ENCODE measurements at places on chromosomes 12 and 14.
A peak's percentile ranks its signal among the peaks of the same experiment; 100 is the strongest.

DNA sequence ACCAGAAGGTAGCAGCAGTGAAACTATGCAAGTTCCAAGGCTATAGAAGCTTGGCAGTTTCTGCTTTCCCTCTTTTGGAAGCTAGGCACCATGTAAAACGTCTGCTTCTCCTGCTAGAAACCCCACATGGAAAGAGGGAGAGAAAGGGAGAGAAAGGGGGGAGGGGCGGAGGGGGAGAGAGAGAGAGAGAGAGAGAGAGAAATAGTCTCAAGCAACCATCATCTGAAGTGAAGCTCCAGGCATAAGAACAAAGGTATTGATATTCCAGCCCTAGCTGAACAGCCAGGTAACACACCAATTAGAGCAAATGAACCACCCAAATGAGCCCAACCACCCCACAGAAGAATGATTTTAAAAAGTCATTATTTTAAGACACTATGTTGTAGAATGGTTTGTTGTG is 8.5 kb downstream of the SLC6A15 start:
- no peak for DNase-seq

DNA sequence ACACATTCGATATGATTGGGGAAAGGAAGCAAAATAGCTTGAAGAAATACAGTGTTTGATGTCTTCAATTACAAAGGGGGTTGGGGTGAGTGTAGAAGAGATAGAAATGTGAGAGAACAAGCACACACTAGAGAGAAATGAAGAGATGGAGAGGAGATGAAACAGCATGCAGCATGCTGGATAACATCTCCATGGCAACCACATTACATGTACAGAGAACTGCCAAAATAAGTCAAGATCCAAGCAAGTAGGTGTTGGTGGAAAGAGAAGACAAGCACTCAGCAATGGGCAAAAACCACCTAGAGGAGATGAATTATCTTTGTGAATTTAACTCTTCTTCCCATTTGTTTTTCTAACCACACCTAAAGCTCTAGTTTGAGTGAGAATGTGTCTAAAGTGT is 289.8 kb downstream of the GRIN2B start:
- DNase-seq: no peak

GRCh38 chr12:24039113-24039525 is 89.6 kb upstream of the SOX5 start:
- peak; percentile 73 for DNase-seq

DNA sequence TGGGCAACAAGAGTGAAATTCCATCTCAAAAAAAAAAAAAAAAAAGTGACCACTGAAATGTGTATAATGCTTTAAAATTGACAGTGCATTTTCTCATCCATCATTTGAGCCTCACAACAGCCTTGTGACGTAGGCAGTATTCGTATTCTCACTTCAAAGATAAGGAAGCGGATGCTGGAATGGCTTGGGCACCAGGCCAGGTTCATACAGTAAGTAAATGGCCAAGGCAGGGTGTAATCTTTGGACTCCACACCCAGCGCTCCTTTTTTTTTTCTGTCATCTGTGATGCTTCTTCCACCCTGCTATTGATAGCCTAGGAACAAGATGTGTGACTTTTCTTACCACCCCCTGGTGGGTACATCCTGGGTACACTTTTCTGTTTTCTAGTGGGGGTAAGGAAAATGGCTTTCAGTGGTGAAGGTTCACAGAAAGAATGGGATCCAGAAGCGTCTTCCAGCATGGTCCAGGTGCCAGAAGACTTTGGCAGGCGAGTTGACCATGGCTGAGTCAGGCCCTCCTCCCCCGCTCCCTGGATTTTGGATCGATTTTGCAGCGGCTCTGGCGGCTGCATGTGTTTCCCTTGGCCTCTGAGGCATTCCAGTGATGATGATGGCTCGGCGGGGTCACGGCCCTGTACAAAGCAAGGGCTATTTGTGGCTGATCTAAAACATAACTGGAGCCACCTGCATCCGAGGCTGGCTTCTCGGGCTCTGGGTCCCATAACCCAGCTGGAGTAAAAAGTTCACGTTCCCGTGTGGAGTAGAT is 110.6 kb downstream of the CACNA1C start:
- DNase-seq: peak; percentile 98

DNA sequence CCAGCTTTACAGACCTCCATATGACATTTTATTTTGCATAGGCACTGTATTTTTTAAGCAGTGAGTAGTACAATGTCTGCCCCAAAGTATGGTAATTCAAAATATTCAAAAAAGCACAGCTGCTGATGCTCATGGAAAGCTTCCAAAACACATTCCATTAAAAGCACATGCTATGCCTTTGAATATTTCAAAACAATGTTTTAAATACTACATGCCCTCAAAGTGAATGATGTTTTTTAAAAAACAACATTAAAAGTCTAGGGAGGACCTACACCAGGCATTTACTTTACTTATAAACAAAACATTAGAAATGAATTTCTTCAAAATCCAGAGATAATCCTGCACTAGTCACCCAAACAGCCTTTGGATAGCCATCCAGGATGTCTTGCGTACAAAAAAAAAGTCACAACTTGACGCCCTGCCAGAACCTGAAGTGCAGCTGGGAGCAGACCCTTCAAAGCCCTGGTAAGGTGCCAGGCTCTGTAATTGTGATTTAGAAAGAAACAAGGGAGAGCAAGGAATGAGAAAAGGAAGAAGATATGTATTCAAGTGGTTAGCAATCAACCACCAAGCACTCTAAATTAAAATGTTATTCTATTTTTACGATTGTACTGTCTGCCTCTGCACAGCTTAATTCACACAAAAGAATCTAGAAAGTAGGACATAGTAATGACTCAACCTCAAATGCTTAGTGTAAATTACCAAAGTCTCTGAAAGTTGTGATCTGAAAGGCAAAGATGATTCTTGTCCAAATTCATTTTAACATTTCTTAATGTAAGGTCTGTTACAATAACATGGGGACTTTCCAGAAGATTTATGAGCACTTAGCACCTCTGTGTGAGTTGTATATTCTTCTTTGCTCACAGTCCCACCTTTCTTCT is 31.9 kb downstream of the CEP83 start:
- peak; percentile 85 for DNase-seq

DNA sequence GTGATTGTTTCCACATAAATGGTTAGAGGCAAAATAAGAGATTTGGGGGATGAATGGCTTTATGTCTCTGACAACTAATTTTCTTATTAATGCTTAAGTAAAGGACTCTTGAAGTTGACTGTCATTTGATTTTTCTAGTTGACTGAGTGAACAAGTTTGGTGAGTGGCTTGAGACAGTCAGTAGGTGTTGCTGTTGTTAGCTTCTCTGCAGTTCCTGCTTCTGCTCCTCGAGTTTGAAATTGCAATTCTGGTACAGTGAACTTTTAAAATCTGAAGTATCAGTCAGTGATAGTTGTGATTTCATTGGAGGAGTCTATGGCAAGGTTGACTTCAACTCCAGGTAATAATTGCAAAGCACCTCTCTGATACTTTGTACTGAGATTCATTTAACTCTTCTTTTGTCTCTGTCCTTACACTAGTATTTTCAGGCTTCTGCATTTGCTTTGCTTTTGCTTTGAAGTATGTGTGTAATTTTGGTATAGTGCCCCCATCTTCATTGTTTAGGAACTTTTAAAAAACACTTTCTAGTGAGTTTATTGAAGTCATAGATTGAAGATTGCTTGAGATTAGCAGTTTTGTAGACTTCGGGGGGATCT is 415.5 kb downstream of the PCNX1 start:
- peak; percentile 34 for DNase-seq

GRCh38 chr14:37139710-37140109 is 32.7 kb downstream of the SLC25A21 start:
- peak; percentile 29 for DNase-seq

GRCh38 chr12:53736592-53736991 is 9.3 kb upstream of the CALCOCO1 start:
- no peak for DNase-seq

DNA sequence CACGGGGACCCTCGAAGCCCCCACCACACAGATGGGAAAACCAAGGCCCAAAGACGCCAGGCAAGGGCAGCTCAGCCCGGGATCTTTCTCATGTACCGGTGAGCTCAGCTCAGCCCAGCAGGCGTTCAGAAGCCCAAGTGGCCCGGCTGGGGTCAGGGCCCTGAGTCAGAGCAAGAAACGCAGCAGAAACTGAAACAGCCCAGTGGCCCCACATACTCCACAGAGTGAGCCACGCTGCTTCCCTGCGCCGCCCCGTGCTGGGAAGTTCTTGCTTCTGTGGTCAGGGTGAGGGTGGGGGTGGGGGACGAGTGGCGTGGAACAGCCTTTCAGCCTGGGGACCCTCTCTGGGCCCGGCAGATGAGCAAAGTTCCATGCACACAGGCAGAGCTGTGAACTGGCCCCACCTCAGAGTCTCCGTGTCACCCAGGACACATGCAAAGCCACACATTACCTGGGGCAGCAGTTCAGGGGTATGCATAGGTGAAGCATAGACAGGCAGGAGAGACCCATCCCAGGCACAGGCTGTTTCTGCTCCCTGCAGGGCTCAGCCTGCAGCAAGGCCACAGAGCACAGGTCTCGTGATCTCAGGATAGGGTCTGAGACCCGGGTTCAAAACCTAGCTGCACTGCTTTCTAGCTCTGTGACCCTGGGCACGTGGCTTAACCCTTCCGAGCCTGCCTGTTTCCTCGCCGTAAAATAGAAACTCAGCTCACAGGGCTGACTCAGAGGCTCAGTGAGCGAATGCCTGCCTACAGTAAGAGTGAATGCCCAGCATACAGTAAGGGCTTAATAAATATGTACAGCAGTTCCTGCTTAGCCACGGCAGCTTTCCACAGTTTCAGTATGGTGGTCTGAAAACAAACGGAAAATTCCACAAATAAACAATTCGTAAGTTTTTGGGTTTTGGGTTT is 21.6 kb downstream of the NCOR2 start:
- no peak for DNase-seq

DNA sequence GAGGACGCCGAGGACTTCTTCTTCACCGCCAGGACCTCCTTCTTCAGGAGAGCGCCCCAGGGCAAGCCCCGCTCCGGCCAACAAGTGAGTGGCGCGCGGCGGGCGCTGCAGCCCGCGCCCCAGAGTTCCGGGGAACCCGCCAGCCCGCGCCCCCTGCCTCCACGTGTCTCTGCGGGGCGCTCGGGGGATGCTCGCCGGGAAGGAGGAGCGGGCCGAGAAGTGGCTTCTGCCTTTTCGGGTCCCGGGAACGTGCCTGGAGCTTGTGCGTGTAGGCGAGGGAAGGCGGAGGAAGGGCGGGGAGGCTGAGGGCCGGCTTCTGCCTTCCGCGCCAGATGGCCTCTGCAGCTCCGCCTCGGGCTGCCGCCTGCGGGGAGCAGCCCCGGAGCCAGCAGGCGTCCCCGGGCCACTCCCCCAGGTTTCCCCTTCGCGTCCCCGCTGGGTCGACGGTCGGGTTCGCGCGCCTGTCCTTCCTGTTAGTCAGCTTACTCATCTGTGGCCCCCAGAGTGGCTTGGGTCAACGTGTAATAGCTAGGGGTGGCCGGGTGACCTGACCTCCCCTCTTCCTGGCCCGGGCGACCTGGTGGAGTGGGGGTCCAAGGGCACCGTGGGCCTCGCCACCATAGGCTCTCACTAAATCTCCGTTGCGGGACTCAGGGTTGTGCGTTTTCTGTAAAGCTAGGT is 505 bp downstream of the RASSF3 start:
- no peak for DNase-seq

Measured in astrocyte of the cerebellum (primary cell).